ENCODE measurements at places on chromosomes 2 and 18.

- no peaks in the 10 kb centered on the region for H3K36me3 ChIP-seq
- H3K4me3 ChIP-seq: no peak overlapping the region
- no peak for DNase-seq
- H3K4me1 ChIP-seq: peaks cover 28% of the 10 kb centered on the region
- H3K27me3 ChIP-seq: peaks cover 16% of the 10 kb centered on the region
- H3K27ac ChIP-seq: no peak overlapping the region
Measured at GRCh38 chr2:8457092-8457481, 224.8 kb upstream of the ID2 start.

DNA sequence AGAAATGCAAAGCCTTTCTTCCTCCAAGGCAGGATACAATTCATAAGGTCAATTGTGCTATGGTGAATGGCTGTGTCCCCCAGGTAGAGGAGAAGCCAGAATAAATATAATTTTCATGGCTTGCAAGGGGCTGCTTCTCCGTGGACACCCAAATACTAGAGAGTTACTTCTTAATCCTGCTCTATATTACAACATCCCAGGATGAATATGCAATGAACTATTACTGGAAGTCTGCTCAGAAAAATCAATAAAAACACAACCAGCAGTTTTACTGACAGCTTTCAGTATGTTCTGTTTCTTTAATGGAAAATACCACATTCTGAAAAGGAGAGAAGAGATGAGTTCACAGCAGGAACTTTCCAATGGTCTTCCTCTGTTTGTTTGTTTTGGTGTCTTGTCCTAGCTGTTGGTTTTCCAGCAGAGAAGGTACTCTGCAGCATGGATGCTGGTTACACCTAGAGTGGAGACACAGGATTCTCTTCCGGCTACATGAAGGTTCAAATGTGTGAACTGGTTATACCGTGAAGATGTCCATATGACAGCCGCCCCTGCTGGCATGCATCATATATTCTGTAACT, 213.0 kb downstream of the PID1 start:
- no peak for DNase-seq
- no peaks in the 10 kb centered on the region for H3K4me1 ChIP-seq
- H3K27ac ChIP-seq: no peak overlapping the region
- no peaks in the 10 kb centered on the region for H3K36me3 ChIP-seq
- H3K27me3 ChIP-seq: no peaks in the 10 kb centered on the region
- H3K4me3 ChIP-seq: no peak overlapping the region

DNA sequence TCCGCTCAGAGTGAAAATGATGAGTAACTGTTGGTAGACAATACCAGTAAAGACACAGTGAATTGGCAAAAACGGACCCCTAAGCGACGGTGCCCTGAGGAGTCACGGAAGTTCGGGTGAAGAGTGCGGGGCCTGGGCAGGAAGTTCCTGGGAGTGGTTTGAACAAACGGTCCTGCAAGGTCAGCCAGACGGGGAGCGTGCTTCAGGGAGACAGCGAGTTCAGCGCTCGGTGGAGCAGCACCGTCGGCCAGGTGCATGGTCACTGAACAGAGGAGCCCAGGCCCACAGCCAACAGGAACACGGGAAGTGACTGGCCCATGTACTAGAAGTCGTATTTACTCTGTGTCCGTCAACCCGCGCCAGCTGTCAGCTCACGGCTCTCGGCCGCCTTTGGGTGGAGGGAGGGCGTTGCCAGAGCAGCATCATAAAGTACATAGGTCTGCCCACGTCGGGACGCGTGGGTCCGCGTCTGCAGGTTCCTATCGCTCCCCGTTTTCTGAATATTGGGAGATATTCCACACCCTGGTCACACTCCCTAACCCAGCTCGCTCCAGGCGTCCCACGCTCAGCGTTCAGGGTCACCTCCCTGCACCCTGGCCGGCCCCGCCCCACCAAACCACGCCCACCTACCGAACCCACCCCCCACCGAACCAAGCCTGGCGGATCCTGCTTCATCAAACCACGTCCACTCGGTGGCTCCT, 75.6 kb upstream of the UXS1 start:
- no peaks in the 10 kb centered on the region for H3K36me3 ChIP-seq
- DNase-seq: peak; percentile 9
- no peak overlapping the region for H3K27ac ChIP-seq
- peaks cover 16% of the 10 kb centered on the region for H3K4me1 ChIP-seq
- H3K27me3 ChIP-seq: peaks cover 17% of the 10 kb centered on the region

- peaks cover 9% of the 10 kb centered on the region for H3K36me3 ChIP-seq
- H3K27me3 ChIP-seq: no peaks in the 10 kb centered on the region
- no peak overlapping the region for H3K4me3 ChIP-seq
- no peak for DNase-seq
Measured at GRCh38 chr2:201180010-201180409, 2.9 kb upstream of the CASP10 start.

- no peak overlapping the region for H3K27ac ChIP-seq
- H3K4me1 ChIP-seq: no peaks in the 10 kb centered on the region
- no peaks in the 10 kb centered on the region for H3K27me3 ChIP-seq
- H3K36me3 ChIP-seq: no peaks in the 10 kb centered on the region
- DNase-seq: no peak
Measured at GRCh38 chr2:5867056-5867455, 174.9 kb downstream of the SOX11 start.

Data from activated T-helper 2 cell treated with anti-CD3 and anti-CD28 coated beads, Interferon-gamma antibody, Interleukin-2, Interleukin-4, amounts not matched to agents 10 μg/mL and 5 μg/mL and 100 μg/mL, durations not matched to agents 14 hours and 24 hours and 36 hours (primary cell).